Activated CD4-positive, CD25-positive, alpha-beta regulatory T cell treated with anti-CD3 and anti-CD28 coated beads, Interleukin-2, amount 50 U/mL, for 72 hours (primary cell): ENCODE measurements at places on chromosomes 2 and 18.

DNA sequence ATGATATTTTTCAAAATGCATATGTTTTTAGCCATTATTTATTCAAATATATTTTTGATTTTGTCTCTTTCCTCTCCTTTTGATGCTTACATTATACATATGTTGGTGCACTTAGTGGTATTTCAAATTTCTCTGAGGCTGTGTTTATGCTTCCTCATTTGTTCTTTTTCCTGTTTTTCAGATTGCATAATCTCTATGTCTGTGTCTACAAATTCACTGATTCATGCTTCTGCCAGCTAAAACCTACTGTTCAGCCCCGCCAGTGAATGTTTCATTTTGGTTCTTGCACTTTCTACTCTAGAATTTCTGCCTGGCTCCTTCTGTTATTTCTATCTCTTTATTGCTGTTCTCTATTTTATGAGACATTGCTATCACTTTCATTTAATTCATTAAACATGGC, 951.7 kb upstream of the CNTNAP5 start:
- DNase-seq = no peak

DNA sequence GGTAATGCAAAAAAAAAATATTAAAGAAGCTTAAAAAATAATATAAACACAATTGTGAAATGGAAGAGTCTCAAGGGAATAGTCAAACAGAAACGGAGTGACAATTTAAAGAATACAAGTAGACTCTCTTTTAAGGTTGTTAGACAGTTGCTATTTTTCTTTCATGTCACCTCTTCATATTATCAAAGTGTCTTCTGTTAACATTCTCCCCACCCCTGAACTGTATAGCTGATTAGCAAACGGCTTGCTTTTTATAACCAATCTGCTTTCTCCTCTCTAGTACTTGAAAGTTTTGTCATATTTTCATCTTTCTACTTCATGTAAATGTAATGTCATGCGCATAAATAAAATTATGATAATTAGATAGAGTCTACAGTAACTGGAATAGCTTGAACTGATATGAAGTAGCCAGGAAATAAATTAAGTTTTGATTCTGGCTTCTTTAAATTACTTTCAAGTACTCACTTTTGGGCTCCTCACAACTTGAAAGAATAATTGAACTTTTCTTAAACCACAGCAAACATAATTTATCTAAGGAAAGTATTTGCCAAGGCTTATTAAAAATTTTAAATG, 37.0 kb downstream of the BARD1 start:
- DNase-seq = no peak

DNA sequence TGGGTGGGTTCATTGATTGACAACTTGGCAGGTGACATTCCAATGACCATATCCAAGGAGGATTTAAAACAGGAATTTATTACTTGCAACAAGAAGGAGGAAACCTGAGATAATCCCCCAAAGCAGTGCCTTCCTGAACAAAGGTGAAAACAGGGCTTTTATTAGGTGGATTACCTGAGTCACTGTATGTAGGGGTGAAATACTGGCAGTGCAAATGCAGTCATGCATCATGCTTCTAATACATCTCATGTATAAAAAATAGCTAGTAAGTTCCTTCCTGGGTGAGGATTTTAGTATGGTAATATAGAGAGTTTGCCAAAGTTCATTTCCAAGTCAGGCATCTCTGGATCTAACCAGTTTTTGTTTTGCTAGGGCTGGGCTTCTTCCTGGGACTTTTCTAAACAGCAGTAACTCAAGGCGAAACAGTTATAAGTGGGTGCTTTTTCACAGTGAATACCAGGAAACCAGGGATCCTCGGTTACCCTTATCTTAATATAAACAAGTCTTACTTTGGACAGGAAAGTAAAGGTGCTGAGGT, 583.4 kb upstream of the LRRTM1 start:
- no peak for DNase-seq

DNA sequence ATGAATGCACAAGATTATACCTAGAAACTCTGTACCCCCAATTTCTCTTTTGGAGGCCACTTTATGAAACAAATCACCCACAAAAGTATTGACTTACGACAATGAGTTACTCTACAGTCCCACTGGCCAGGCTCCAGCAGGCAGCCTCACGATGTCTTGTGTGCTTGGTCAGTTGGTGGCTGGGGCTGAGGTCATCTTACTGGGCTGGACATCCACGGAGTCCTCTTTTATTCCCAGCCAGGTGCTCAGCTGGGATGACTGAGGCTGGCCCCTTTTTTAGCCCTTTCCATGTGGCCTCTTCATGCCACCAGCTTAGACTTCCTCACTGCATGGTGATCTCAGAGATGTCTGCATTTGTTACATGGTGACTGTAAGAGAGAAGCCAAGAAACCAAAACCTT, 8.9 kb upstream of the ID2 start:
- no peak for DNase-seq

- DNase-seq = no peak
Measured at GRCh38 chr18:76573325-76574025, 78.4 kb upstream of the ZNF516 start.

GRCh38 chr2:62424899-62425298, 81.1 kb downstream of the TMEM17 start:
- DNase-seq = no peak

DNA sequence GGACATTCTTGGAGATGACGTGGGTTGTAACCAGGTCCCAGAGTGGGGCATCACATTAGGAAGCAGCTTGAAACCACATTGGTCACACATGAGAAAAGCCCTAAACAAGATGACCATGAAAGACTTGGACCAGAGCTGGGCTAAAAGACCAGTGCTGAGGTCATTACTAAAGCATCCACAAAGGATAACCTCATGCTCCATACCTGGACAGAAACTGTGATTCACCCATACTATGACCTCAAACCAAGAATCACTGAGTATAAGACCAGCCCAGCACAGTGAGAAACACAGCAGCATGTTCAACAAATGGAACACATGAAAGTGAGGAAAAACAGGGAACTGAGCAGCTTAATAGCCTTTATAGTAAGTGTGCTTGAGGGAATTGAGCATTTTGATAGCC, 635.5 kb upstream of the NETO1 start:
- no peak for DNase-seq

- DNase-seq = no peak
Measured at GRCh38 chr2:45938649-45939511, 287.4 kb downstream of the PRKCE start.

- no peak for DNase-seq
Measured at GRCh38 chr2:143475041-143475776, 346.0 kb downstream of the ARHGAP15 start.

- no peak for DNase-seq
Measured at GRCh38 chr2:45897842-45898241, 246.4 kb downstream of the PRKCE start.

DNA sequence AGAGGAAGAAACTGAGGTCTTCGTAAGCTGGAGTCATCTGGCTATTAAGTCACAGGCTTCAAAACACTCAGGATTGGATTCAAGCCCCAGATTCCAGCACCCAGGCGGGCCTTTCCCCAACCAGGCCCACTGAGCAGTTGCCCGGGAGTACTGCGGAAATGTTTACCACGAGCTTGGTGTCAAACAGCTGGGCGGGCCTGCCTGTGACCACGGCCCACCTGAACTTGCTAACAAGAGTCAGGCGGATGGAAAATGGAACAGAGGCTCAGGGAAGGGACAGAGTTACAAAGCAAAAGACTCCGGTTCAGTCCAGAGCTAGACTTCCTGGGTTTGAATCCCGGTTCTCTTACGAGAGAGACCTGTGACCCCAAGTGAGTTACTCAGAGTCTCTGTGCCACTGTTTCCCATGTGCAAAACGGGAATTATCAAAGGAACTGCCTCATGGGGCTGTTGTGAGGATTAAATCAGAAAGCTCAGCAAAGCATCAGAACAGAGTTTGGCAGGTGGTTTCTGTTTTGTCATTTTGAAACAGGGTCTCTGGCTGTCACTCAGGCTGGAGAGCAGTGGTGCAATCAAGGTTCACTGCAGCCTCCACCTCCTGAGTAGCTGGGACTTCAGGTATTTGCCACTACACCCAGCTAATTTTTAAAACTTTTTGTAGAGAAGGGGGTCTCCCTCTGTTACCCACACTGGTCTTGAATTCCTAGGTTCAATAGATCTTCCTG, 49.0 kb upstream of the TFCP2L1 start:
- no peak for DNase-seq

GRCh38 chr2:181910028-181910831, 18.7 kb downstream of the ITPRID2 start:
- DNase-seq = no peak

- no peak for DNase-seq
Measured at GRCh38 chr18:54787121-54787520, 41.2 kb upstream of the RAB27B start.

- no peak for DNase-seq
Measured at GRCh38 chr2:219532378-219532649, 11.3 kb downstream of the CHPF start.

DNA sequence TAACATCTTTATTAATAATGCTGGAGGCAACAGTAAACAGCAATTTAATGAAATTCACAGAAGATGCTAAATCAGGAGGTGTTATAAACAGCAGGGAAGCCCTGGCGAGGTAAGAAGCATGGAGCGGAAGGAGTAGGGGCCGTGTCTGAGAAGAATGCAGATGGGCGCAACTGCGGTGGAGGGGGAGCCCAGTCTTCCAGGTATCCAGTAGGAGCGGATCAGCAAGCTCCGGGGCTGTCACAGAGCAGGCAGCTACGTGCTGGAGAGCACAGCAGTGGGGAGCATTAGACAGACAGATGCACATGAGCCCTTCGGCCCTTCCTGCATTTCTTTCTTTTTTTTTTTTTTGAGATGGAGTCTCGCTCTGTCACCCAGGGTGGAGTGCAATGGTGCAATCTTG, 82.3 kb downstream of the SH3RF3 start:
- no peak for DNase-seq

DNA sequence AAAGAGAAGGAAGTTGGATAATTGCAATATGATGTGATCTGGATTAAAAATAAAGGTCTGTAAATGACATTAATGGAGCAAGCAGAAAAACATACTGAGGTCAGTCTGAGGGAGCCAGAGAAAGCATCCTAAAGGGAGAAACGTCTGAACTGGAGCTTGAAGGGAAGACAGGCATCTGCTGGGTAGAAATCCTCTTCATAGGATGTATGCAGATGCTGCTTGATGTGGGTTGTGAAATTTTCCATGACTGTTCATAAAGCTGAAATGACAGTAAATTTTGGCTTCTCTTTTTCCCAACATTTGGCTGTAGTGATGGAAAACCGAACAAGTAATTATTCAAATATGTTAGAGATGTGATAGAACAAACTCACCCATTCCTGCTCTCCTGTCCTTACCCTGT, 287.6 kb downstream of the CAMKMT start:
- no peak for DNase-seq

GRCh38 chr18:45321520-45321919, 293.8 kb upstream of the SLC14A2 start:
- no peak for DNase-seq

GRCh38 chr2:217291259-217291658, 431.4 kb upstream of the TNP1 start:
- DNase-seq = no peak

DNA sequence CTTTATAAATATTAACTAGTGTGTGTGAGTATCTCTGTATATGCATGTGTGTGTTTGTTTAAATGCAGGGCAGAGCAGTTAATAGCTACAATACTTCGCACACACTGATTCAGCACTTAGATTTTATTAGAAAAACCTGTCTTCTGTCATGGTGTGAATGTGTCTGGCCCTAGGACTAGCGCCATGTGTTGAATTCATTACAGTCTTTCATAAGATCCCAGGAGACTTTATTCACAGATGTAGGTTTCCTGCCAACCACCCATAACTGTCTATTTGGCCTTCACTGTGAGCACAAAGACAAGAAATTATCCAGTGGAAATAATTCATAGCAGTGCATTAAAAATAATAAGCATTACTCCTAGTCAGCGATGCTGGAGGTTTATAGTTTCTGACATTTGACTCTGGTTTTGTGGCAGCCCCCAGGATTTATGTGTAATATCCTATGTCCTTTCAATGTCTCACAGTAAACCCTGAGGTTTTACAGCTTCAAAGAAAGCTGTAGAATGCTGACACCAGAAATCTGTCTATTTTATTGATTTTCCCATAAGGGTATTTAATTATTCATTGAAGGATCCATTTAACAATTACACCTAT, 93.9 kb downstream of the ZNF804A start:
- DNase-seq = no peak

DNA sequence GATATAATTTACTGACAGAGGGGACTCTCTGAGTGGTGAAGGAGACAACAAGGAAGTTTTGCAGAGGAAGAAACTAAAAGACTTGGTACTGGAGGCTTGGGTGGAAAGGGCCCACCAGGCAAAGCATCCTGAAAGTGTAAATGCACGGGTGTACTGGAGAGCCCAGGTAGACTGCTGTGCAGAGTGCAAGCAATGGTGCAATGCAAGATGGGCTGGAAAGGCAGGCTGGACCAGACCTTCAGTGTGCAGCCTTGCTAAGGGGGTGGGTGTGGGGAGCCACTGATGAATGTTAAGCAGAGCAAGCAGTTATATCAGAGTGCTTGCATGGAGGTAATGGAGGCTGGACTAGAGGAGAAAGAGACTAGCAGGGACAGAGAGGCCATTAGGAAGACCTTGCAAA, 10.7 kb downstream of the C2orf74 start:
- DNase-seq = no peak

DNA sequence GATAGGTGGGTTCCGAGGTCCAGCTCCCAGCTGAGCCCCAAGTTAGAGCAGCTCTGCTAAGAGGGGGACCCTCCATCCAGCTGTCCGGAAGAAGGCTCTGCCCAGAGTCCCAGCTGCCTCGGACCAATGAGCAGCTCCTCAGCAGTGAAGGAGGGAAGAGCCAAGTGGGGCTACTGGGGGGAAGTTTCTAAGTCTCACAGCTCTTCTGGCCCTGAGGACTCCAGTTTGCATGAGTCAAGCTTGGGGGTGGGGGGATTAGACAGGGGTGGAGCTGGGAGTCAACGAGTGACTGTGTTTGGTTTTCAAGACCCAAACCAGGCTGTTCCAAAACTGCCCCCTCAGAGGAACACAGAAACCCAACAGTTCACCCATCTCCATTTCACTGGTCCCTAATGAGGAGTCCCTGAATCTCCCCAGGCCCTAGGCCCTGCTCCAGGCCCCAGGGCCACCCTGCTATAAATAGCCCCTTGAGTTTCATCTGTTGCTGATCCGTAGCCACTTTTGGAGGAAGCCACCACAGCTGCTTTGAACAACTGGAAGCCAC, 100.9 kb downstream of the TNS1 start:
- no peak for DNase-seq

DNA sequence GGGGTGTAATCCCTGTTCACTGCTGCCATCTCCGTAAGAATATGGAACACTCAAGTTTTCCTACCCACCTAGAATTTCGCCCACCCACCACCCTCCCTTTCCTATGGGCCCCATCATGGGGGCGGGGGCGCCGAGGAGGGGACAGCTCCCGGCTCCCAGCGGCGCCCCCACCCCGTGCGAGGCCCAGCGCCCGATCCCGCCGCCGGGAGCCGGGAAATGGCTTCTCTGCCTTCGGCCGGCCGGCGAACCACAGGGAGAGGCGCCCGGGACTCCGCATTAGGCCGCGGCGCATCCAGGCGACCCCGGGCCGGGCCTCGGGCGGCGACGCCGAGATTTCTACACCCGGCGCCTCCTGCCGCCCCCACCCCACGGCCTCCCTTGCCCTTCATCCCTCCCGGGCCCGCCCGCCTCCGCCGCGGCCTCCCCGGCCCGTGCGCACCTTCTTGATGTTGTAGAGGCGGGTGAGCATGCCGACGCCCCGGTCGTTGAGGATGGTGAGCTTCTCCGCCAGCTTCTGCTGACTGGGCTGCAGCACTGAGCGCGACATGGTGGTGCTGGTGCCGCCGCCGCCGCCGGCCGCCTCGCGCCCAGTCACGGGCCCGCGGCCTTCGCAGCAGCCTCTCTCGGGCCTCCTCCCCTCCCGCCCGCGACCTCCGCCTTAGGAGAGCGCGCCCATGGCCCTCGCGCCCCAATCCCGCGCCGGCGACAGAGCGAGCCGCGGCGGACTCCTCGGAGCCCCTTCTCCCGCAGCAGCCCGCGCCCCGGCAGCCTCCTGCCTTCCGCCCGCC, 510 bp downstream of the NCKAP1 start:
- no peak for DNase-seq
